ENCODE measurements at places on chromosomes 5 and 9.

DNA sequence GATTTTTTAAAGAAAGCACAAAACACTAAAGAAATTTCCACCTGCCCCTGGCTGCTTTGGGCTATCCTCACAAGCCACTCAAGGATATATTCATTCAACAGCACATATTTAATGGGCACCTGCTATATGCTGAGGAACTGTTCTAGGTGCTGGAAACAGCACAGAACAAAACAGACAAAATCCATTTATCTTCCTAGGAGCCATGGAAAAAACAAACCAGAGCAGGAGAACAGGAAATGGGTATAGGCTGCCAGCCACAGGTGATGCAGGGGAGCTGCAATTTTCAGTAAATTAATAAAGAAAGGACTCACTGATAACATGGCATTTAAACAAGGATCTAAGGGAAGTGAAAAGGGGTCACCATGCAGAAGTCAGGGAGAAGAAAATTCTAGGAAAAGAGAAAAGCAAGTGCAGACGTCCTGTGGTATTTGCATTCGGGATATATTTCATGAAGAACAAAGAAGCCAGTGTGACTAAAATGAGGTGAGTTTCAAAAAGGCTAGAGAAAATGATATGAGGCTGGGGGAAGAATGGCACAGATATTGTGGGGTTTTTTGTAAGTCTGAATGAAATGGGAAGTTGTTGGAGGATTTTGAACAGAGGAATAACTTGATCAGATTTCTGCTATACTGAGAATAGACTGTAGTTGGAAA is 152.2 kb downstream of the ADAMTSL1 start:
- DNase-seq, result no peak

GRCh38 chr9:109010746-109011145 is 2.6 kb downstream of the CTNNAL1 start:
- peak; percentile 38 for DNase-seq

GRCh38 chr9:95302479-95302878 is 15.0 kb downstream of the FANCC start:
- DNase-seq, result no peak

DNA sequence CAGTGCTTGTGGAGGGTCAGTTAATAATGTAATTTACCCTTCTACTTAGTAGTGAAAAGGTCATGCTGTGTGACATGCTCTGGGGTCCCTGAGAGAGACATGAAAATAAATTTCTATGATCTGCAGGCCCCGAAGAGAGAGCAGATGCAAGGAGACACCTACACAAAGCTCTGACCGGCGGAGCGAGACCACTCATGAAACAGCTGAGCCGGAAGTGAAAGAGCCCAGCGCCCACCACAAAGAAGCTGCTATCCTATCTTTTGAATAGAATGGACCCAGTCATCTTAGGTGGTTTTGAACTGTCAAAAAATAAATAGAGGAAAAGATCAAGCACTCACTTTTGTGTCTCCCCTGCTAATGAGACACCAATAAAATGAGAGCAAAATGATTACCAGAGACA is 190.0 kb downstream of the MED10 start:
- no peak for DNase-seq

- DNase-seq, result no peak
These were observed 63.3 kb downstream of the ADAMTS16 start for GRCh38 chr5:5203451-5203850.

DNA sequence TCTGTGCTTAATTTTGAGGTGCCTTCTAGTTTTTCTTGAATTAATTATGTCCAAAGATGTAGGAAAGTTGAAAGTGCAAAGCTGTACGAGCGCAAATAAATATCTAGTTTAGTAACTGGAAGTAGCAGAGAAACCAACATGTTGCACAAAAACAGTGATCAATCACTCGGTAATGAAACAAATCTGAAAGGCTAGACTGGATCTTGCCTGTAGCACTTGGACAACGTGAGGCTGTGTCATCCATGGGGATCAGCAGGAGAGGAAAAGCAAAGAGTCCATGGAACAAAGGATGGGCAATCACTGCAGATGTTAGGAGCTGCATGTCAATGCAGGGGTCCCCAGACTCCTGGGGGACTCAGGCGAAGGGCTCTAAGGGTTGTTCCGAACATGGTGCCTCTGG is 424.2 kb downstream of the IRX1 start:
- no peak for DNase-seq

- no peak for DNase-seq
These were observed 169.4 kb downstream of the APBA1 start for GRCh38 chr9:69502671-69503301.

DNA sequence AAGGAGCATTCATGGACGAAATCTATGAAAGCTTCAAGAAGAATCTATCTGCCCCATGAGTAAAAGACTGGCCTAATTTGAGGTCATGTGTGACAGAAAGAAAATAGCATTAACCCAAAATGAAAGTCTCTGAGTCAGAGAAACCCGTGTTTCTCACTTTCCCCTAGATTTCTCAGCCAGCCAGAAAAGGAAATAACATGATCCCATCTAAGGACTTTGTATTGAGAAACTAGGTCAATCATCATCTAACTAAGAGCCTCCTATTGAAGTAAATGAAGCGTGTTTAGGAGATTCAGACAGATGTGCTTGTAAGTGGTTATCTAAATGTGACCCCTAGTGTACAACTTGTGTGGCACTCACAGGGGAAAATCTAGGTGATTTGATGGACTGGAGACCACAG is 77.3 kb upstream of the ZNF366 start:
- DNase-seq, result no peak

DNA sequence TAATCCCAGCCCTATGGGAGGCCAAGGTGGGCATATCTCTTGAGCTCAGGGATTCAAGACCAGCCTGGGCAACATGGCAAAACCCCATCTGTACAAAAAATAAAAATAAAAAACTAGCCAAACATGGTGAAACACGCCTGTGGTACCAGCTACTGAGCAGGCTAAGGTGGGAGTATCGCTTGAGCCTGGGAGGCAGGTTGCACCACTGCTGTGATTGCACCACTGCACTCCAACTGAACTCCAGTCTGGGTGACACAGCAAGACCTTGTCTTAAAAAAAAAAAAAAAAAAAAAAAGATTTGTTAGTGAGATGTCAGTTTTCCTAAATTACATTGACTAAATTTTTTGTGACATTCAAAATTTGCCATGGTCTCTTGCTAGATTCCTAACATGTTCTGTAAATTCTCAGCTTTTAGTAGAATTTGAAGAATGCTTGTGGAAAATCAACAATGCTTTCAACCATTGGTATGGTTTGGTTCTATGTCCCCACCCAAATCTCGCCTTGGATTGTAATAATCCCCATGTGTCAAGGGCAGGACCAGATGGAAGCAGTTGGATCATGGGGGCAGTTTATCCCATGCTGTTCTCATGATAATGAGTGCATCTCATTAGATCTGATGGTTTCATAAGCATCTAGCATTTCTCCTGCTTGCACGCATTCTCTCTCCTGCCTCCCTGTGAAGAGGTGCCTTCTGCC is 236.1 kb downstream of the ARRDC3 start:
- no peak for DNase-seq

GRCh38 chr9:125757834-125758233 is 10.7 kb downstream of the PBX3 start:
- DNase-seq, result no peak

GRCh38 chr5:180555168-180555921 is 36.0 kb downstream of the SCGB3A1 start:
- DNase-seq, result no peak

DNA sequence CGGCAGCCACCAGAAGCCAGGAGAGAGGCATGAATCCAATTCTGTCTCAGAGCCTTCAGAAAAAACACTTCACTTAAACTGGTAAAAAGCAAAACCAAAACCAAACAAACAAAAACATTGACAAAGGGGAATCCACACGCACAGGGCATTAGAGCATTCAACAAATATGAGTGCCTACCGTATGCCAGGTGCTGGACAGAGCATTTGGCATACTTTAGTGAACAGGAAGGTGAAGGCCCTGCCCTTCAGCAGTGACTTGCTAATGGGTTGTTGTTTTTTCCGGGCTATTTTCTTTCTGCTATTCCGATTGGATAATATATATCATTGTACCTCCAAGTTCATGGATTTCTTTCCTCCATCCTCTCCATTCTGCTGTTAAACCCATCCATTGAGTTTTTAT is 71.7 kb upstream of the RUFY1 start:
- no peak for DNase-seq

DNA sequence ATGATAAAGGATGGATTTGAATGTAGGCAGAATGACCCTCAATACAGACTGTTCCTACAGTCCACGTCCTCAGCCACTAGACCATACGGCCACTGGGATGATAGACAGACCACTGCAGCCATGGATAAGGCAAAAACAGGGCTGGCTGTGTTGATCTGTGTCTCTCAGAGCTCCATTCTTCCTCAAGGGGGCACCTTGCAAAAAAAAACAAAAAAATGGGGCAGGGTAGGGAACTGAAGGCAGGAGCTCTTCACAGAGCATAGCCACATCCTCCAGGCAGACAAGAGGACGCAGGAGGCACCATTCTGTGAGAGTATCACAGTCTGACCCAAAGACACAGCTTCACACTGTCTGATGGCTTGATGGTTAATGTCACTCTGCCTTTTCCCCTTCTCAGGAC is 61.2 kb upstream of the GABRP start:
- no peak for DNase-seq

DNA sequence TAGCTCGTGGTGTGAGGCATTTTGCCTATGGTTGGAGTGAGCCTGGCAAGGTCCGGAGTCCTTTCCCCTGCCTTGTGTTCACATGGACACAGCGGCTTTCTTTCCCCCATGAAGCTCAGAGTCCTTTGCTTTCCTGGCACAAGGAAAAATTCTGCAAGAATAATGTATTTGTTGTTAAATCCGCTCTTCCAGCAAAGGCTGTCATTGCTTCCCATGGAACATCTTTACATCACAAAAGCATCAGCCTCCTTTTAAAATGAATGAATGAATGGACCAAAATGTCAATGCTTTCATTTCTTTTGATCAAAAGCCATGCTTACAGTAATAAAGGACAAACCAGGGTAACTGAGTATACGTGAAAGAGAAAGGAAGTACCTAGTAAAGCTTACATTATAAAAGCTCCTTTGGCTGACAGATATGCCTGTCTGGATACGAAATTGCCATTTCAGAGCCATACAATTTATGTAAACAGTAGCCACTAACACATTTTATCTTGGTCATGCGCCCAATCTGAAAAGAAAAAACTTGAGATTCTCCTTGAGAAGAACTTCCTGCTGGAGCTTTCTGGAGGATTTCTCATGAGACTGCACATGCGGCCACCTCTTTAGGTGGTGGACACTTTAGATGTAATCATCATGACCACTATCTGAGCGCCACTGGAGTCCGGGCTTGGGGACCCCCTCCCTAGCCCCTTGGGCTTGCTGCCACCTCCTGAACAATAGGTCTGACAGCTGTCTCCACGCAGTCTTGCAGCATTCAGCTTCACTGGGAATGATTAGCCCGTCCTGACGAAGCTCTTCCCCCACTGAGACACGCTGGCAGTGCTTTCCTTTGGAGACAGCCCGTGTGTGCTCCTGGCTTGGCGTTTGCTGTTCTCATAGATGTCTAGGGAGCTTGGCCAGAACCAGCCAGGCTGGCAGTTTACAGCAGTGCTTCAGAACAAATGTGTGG is 355.9 kb downstream of the ADAMTS6 start:
- DNase-seq, result no peak

DNA sequence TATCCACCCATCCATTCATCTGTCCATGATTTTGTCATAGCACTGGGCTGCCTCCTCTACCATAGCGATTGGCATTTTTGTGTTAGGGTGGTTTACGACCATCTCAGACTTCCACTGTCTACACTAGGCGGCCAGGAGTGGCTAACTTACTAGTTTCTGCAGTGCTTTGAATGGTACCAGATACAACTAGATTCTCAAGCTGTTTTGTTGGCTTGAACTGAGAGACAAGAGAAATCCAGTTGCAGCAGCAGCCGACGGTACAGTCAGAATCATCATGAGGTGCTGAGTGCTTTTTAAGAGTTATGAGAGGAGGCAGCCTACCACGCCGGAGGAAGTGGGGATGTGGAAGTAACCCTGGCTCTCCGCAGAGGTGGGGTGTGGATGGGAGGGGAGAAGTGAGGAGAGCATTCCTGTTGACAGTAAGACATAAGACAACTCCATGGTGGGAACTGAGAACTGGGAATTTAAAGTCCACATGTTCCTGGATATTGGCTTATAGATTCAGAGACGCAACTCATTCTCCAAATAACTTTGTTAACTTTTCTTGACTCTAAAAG is 27.9 kb downstream of the COL5A1 start:
- no peak for DNase-seq

DNA sequence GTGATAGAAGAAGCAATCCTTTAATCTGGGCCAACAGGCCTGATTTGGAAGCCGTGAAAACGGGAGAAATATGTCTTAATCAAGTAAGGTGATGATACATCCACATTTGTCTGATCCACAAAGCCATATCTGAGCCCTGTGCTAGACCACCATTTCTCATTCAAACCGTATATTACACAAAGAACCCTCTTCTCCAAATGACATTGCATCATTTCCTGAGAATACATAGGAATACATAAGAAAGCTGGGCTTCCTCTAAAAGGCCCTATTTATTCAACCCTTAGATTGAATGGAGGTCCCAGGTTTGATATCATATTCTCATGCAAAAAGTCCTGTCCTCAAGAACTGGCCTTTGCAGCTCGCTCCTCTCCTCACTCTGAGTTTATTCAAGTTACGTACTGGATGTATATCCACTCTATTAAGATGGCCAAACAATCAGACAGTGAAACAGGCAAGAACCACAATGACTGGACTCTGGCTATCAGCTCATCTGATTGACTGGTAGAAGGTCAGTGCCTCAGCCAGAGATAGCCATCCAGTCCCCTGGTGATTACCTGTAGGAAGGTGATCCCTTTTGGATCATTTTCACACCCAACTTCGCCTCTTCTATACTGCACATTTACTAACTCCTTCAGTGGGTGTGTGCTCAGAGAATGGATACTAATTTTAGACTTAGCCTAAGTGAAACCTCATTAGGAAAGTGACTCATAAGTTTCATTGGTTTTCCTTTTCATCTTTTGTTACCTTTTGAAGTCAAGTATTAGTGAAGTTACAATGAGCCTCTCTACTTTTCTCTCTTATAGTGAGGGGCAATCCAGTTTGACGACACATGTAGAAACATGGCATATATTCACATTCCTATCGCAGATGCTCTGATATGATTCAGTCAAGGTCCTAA is 167.6 kb upstream of the WWC1 start:
- no peak for DNase-seq

GRCh38 chr5:67363180-67363709 is 166.6 kb upstream of the CD180 start:
- DNase-seq, result no peak

All from activated CD4-positive, alpha-beta T cell treated with anti-CD3 and anti-CD28 coated beads for 24 hours (primary cell).